Right atrium auricular region (tissue), 2 donors: ENCODE measurements at places on chromosomes 1 and 21. TPM values are rescaled to one million over a fixed set of nuclear protein-coding genes. Genes with fewer than 3 reads are reported as not detected.

Gene ABCG1
- total RNA-seq = 12.3 TPM

Gene BARHL2
- total RNA-seq = not detected

Gene OR2T33
- not detected for total RNA-seq

Gene RPL5
- 1,127 TPM for total RNA-seq

- no peak for DNase-seq
Measured at GRCh38 chr1:227939791-227940771, 7.7 kb downstream of the WNT9A start.

DNA sequence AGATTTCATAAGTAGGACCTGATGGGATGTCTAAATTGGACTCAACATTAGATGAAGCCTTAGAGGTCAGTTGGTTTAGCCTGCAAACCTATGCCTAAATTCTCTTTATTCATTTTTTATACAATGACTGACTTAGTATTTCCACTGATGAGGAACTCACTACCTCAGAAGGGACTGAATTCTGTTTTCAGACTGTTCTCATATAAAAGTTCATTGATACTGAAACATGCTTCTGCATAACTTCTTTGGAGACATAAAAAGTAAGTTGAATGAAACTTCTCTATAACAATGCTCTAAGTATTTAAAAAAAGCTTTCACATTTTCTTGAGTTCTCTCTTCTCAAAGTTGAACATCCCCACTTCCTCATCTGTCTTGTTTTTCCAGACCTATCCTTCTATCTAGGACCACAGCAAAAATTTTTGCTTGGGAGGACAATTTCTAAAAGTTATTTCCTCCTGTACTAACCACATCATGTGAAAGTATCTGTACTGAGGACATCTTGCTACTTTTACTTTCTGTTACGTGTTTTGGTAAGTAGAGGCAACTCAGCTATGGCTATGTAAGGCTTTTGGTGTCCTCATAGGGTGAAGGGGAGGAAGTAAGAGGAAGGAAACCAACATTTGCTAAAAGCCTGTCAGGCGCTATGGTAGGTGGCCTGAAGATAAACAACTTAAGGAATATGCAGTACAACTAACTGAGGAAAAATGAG lies 64.1 kb downstream of the USP24 start:
- no peak for DNase-seq
